Hippocampal formation (tissue), 2 donors: ENCODE measurements at places on chromosomes 7 and 10.

DNA sequence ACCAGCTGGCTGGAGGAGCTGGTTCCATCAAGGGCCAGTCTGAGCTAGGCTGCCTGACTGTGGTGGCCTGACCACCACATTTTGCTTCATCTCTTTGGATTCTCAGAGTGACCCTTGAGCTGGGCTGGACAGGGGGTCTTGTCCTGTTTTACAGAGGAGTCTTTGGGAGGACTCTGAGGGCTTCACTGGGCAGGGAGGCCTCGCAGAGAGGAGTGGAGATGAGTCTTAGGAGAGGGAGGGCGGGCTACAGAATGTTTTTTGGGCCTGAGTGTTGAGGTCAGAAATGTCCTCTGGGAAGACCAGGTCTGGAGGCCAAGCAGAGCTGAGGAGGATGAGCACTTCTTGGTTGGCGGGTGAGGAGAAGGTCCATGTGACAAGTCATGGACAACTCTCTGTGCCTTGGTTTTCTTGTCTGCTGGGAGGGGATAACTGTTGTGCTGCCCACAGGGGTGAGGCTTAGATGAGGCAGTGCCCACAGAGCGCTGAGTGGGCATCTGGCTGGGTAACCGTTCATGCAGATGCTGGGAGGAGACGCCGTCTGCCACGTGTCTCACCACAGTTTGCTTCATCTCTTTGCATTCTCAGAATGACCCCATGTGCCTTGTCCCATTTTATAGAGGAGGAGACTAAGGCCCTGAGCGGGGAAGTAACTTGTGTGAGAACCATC, 9.4 kb downstream of the TSPAN15 start:
- no peak for DNase-seq

GRCh38 chr7:103123529-103123928, 25.4 kb downstream of the NAPEPLD start:
- DNase-seq: no peak

GRCh38 chr10:52318136-52318701, 4.1 kb downstream of the DKK1 start:
- DNase-seq: no peak

- no peak for DNase-seq
Observed at GRCh38 chr7:26049081-26049480, 102.9 kb upstream of the NFE2L3 start.

DNA sequence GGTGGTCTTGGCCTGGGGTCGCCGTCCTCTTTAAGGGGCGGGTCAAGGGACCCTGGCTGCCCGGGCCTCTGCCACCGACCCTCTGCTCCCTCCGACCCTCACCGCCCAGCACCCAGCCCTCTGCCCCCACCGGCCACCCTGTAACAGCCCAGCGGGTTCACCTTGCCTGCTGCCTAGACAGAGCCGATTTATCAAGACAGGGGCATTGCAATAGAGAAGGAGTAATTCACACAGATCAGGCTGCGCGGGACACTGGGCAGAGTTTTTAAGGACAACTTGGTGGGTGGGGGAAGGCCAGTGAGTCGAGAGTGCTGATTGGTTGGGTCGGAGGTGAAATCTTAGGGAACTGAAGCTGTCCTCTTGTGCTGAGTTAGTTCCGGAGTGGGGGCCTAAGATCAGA, 779 bp upstream of the ADCK2 start:
- DNase-seq: no peak

GRCh38 chr10:132571650-132572544, 34.3 kb downstream of the INPP5A start:
- no peak for DNase-seq

DNA sequence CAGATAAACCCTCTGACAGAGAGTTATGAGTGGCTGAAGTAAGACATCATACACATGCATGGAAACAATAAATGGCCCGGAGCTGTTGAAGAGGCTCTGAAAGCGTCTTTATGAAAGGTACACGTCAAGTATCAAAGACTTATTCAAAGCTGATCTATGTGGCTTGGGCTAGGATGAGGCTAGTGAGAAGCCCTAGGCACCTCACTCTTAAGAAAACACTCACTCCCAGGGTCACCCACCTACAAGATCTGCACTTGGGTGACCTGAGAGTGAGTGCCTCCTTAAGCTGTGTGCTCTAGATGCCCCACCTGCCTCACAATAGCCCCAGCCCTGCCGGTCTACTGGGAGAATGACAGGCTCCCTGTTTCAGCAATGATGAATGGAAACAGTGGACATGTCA, 1.1 kb upstream of the GIMAP1 start:
- no peak for DNase-seq

DNA sequence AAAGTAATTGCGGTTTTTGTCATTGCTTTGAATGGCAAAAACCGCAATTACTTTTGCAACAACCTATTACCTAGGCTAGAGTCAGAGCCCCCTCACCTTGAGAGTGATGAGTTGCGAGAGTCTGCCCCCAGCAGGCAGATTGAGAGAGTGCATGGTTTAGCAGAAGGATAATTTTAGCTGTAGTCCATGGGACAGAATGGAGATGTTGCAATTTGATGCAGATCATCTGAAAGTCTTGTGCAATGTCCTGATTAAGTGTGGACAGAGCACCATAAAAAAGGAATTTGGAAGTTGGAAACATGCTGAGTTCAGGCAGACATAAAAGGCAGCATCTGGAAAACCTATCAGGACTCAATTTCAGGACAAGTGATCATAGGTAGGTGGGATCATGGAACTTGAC, 48.7 kb downstream of the GPR141 start:
- no peak for DNase-seq

- DNase-seq: no peak
Observed at GRCh38 chr7:1510780-1511154, 6.6 kb upstream of the INTS1 start.

DNA sequence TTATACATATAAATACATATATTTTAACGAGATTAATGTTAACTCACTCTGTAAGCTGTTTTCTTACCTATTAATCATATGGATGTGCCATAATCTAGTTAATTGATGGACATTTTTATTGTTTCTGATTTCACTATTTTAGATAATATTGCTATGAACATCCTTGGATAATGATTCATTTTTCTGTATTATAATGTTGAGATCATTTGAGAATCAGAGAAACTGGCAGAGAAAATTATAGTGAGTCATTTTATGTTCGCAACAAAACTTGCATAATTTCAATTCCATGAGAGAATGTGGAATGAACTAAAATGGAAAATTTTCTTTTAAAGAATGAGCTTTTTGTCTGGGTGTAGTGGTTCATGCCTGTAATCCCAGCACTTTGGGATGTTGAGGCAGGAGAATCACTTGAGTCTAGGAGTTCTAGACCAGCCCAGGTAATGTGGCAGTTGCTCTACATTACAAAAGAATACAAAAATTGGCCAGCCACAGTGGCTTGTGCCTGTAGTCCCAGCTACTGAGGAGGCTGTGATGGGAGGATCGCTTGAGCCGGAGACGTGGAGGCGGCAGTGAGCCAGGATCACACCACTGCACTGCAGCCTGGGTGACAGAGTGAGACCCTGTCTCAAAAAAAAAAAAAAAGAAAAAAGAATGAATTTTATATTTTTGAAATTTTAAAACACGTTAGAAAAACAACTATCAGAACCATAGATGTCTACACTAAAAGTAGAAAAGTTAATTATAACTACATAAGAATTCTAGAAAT, 40.5 kb downstream of the PAPSS2 start:
- no peak for DNase-seq

- peak; percentile 13 for DNase-seq
Observed at GRCh38 chr7:112550468-112551060, 69.8 kb downstream of the LSMEM1 start.

- no peak for DNase-seq
Observed at GRCh38 chr7:41915871-41916270, 213.0 kb upstream of the INHBA start.

DNA sequence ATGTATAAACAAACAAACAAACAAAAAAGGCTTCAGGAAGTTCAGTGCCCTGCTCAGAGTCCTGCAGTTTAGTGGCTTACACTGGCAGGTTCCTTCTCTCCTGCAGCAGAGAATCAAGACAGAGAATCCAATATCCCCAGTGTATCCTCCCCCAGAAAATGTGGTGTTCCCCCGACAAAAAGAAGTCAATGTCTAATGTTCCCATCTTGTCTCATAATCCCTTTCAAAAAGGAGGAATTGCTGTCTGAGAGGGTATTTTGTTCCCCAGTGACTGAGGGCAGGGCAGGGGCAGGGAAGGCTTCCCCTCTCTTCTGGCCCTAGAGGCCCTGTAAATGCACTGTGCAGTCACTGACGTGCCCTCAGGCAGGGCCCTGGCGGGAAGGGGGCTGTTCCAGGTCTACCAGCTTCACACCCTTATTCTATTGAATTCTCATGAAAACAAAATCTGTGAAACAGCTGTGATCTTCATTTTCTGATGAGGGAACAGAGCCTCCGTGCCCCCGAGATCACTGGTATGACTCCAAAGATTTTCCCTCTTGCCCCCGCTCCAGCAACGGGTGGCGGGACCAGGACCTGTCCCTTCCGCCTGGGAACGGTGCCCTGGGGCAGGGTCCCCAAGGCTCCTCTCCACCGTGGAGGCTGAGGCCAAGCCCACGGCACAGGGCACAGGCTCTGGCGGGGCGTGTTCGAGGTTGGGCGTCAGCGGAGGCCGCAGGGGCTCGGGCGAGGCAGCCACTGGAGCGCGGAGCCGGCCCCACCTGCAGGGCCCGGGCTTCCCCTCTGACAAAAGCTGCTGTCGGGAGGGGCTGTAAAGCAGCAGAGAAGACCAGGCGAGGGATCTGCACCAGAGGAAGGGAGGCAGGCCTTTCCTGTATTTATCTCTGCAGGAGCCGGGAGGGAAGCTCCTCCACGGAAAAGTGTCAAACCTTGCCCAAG, 13.4 kb upstream of the WDFY4 start:
- DNase-seq: no peak

GRCh38 chr7:12422554-12423320, 19.1 kb upstream of the VWDE start:
- no peak for DNase-seq

- peak; percentile 82 for DNase-seq
Observed at GRCh38 chr7:116802746-116803152, 59.6 kb upstream of the CAPZA2 start.

DNA sequence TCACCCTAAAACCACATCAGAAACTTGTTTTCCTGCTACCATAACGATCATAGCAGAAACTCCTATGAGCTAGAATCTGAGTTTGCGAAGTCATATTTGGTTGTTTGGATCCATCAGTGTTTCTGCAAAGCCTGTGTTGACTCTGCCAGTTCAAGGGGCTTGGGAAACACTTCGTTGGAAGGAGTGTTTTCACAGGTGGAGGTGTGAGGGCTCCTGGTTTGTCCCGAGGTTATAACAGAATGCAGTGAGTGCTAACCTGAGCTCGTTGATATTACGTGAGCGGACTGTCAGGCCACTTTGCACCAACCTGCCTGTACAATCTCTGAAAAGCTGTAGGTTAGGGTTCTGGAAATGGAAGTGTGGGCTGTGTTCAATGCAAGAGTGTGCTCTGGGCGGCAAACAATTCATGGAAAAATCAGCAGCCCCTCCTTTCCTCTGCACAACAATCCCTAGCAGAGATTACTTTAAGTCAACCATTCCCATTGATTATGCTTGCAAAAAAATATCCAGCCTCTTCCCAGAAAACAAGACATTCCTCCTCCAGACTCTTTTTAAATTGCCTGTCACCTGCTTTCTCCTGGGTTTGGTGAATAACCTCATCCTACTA, 622.0 kb downstream of the TYW1 start:
- DNase-seq: no peak

DNA sequence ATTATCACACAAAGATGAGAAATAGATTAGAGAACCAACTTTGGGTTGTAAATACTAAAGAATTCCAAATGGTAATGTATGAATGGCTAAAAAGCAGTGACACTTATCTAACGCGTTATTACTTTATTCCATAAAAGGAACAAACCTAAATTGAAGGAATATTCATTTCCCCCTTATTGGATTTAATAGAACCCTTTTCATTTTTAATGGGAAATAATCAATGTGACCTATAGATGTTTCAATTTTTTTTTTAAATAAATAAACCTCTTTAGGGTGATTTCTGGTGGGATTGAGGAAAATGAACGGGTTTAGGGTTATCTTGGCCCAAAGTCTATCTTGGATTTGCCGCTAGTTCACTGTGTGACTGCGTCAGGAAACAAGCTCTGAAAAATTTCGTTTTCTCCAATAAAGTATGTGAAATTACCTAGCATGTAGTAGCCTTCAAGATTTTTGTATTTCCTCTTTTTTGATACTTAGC, 1.9 kb upstream of the ACBD5 start:
- no peak for DNase-seq

- DNase-seq: no peak
Observed at GRCh38 chr10:86856156-86856555, 99.7 kb downstream of the BMPR1A start.

DNA sequence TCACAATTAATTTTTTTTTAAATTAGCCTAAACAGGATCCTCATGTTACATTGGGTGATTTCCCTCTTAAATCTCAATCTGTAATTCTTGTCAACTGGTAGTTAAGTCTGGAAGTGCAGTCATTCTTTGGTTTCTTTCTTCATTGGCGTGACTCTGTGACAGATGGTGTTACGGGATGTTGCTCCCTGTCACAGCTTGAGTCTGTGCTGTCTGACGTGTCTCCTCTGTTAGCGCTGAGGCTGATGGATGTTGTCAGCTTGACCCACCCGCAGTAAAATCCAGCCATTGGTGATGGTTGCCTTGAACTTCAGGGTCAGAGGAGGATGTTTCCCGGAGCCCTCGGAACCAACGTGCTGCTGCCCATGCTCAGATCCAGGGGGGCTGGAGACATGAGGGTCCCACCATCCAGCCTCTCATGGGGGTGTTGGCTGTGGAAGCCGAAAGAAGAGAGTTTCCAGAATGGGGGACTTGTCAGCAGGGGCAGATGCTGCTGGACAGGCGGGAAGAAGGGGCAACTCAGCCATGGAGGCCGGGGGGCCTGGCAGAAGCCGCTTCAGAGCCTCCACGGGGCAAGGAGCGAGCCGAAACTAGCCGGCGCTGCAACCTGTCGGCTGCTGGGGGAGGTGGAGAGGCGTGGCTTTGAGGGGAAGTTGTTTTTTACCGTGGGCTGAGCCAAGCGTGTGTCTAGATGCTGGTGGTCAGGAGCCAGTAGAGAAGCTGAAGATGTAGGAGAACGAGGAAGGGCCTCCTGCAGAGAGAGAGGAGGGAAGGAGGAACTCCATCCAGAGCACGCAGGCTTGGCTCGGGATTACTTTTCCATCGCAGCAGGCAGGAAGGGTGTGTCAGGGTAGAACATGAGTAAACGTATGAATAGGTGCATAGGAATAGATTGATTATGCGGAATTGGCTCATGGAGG, 3.5 kb downstream of the SUN1 start:
- no peak for DNase-seq

- no peak for DNase-seq
Observed at GRCh38 chr10:11245095-11245479, 227.4 kb downstream of the CELF2 start.

DNA sequence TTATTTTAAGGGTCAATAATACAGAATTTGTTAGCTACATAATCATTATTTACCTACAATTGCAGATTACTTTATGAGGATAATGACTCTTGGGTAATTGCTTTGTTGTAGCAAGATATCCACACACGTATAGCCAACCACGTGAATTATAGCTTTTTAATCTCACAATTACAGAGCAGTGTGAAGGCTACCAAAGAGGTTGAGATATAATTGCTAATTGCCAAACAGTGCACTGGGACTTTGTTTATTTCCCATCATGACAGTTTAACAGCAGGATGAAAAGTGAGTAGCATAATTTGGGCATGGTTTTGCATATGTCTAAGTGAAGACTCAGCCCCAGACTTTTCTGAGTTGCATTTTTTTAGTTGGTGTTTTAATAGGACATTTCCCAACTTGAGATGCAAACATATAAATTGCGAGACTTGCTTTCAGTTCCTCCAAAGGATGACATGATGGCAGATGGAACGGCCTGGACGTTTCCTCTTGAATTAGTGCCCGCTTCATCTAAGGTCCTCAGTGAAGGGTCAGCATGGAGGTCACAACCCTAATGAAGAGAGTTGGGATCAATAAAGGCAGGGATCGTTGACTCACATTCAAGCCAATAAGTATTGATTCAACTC, 180.7 kb upstream of the GPR26 start:
- no peak for DNase-seq
